Activated CD8-positive, alpha-beta memory T cell treated with anti-CD3 and anti-CD28 coated beads, Interleukin-2, amount 10 ng/mL, durations not matched to agents 7 days and 5 days (primary cell): ENCODE measurements at places on chromosomes 16 and 17. TPM values are rescaled to one million over a fixed set of nuclear protein-coding genes. Genes with fewer than 3 reads are reported as not detected.

IGSF6 gene
- total RNA-seq: not detected

KRTAP1-5 gene
- not detected for total RNA-seq

DNA sequence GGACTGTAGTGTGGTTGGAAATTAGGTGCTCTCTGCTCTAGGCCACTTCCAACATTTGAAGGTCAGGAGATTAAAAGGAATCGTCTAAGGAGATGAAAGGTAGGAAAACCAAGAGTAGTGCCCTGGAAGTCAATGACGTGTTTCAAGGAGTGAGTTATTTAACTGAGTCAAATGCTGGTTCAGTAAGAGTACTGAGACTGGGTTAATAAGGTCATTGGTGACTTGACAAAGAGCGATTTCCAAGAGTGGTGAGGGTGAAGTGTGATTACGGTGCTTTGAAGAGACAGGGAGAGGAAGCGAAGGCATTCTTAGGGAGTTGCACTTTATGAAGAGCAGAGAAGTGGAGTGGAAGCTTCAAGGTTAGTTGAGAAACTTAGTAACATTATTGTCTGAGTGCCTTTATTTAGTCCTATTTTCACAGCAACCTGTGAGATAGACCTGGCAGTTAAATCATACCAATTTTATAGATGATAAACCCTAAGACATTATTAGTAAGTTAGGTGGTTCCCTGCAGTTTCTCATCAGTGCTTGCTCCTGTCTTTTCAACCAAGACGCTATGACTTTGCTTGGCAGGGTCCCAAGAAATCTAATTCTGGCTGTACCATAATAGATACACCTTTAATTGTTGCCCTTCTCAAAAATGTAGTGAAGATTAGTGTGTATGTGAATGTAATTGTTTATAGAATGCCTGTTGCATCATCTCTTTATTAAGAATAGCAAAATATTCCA, 5.9 kb downstream of the ZNF207 start:
- peak overlapping the region; percentile 47 for H3K27ac ChIP-seq
- peaks cover 65% of the 10 kb centered on the region for H3K36me3 ChIP-seq
- no peak for DNase-seq
- H3K4me3 ChIP-seq: peak overlapping the region; percentile 29
- peaks cover 55% of the 10 kb centered on the region for H3K4me1 ChIP-seq

GRCh38 chr17:82803606-82804005, 36.2 kb downstream of the ZNF750 start:
- no peak for DNase-seq
- H3K4me3 ChIP-seq: no peak overlapping the region
- no peaks in the 10 kb centered on the region for H3K27me3 ChIP-seq
- no peak overlapping the region for H3K27ac ChIP-seq
- H3K36me3 ChIP-seq: peaks cover 25% of the 10 kb centered on the region

DNA sequence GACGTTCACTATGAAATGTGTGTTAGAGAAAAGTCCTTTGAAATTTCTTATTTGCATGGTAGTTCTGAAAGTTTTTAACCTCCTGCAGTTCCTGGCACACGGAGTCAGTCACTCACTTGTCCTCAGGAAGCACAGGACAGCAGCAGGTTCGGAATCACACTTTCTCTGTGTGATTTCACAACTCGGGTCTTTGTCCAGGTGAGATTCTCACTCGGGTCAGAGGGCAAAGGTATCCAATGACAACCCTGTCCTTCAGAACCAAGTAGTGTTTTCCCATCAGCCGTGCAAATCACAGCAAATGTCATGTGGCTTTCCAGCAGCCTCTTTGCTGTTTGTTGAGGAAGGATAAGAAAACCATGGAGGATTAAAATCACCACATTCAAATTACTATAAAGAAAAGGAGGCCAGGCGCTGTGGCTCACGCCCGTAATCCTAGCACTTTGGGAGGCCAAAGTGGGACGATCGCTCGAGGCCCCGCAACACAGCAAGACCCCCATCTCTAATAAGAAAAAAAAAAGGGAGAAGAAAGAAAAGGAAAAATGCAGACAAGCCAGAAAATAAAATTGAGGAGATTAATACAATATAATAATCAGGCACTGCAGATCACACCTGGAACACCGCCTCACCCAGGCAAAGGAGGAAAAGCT, 22.0 kb downstream of the ADCY9 start:
- no peak for DNase-seq
- no peak overlapping the region for H3K27ac ChIP-seq
- H3K4me1 ChIP-seq: peaks cover 12% of the 10 kb centered on the region
- H3K36me3 ChIP-seq: no peaks in the 10 kb centered on the region

- H3K27me3 ChIP-seq: no peaks in the 10 kb centered on the region
- H3K36me3 ChIP-seq: peaks cover 22% of the 10 kb centered on the region
- H3K4me3 ChIP-seq: no peak overlapping the region
Observed at GRCh38 chr17:51000835-51001638, 119.6 kb downstream of the SPAG9 start.

- H3K27me3 ChIP-seq: peaks cover 39% of the 10 kb centered on the region
- no peak overlapping the region for H3K27ac ChIP-seq
- H3K36me3 ChIP-seq: no peaks in the 10 kb centered on the region
- DNase-seq: no peak
Observed at GRCh38 chr16:31221357-31222160, 4.6 kb upstream of the PYDC1 start.
